ENCODE measurements at places on chromosomes 16 and 17.

- peak; percentile 28 for DNase-seq
These were observed 68.5 kb downstream of the CDC27 start for GRCh38 chr17:47120521-47121095.

GRCh38 chr17:71667661-71668060, 453.2 kb upstream of the SOX9 start:
- no peak for DNase-seq

DNA sequence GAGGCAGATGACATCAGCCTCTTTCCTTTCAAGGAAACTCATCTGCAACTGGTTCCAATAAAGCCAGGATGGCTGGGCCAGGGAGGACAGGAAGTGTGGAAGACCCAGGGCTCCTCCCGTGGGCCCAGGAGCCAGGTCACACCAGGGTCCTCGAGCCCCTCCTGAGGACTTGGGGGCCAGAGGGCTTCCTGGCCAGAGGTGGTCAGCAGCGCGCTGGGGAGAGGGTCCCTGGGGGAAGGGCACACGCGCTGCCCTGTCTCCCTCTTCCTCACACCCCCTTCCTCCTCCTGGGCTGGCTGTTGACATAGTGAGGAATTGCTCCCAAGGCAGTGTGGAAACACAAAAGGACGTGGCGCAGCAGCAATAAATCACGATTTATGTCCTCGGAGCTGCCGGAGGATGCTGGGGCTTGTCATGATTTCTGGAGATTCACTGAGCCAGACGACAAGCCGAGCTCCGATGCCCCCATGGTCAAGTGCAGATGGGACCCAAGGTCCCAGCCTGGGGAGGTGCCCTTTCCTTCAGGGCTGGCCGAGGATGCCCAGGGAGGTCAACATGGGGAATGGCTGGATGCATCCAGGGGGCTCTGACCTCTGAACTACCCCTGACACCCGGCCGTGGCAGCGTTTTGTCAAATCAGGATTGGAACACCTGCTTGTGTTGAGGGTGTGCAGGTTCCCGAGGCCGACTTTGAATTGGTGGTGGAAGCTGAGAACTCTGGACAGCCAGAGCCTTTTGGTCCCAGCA, 152.6 kb downstream of the IRF8 start:
- DNase-seq: no peak

GRCh38 chr17:44932096-44932786, 15.3 kb downstream of the KIF18B start:
- DNase-seq: no peak

- no peak for DNase-seq
These were observed 54.7 kb upstream of the ZNF423 start for GRCh38 chr16:49910541-49911071.

- DNase-seq: no peak
These were observed 222.1 kb downstream of the RBFOX3 start for GRCh38 chr17:79388556-79389295.

DNA sequence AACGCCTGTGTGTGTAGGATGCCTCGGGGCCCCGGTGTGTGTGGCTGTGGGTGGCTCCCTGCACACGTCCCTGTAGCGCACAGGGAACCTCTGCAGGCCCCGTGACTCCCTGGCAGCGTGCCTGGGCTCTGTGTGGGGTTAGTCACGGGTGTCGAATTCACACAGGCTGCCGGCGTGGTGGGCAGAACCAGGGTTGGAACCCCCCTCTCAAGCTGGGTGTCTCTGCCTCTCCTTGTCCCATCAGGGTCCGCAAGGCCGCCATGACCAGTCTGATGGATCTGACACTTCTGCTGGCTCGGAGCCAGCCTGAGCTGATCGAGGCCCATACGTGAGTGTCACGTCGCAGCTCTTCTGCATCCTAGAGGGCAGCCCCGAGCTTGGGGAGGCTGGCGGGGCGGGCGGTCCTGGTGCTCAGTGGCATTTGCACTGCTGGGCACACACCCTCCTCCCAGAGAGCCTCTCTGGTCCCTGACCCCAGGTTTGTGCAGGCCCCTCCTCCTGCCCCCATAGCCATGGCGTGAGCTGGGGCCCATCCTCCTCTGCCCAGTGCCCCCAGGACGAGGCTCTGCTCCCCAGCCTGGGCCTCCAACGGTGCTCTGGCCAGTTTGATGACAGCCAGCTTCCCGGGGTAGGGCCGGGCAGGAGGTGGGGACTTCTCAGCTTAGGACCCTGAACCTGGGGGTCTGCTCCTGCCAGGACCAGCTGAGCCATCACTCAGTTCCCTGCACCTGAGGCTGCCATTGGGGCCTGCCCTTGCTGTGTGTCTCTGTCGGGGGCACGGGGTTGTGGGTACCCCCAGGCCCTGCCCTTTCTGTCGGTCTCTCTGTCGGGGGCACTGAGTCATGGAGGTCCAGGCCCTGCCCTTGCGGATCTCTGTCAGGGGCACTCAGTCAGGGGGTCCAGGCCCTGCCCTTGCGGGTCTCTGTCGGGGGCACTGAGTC, 88.1 kb upstream of the ZNF750 start:
- no peak for DNase-seq

DNA sequence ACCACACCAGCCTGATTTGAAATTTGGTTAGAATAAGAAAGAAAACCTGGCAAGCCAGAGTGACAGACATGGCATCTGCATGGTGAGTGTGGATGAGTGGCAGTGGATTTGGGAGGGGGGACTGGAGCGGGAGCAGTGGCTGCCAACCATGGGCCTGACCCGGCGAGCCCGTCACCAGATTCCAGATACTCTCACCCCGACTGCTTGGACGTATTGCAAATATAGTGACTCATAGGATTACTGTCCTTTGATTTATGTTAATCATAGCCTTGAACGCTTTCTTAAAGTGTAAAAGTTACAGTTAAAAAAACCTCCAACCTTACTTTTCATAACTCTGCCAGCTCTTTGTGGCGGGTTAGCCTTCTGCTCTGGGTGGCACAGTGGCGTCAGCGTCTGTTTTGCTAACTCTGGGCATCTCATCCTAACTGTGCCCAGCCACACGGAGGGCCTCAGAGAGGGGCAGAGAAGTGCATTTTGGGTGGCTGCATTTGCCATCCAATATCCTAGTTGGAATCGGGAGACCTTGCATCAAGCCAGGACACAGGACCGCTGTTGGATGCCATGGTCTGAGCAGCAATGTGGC, 26.8 kb upstream of the FOXK2 start:
- no peak for DNase-seq

DNA sequence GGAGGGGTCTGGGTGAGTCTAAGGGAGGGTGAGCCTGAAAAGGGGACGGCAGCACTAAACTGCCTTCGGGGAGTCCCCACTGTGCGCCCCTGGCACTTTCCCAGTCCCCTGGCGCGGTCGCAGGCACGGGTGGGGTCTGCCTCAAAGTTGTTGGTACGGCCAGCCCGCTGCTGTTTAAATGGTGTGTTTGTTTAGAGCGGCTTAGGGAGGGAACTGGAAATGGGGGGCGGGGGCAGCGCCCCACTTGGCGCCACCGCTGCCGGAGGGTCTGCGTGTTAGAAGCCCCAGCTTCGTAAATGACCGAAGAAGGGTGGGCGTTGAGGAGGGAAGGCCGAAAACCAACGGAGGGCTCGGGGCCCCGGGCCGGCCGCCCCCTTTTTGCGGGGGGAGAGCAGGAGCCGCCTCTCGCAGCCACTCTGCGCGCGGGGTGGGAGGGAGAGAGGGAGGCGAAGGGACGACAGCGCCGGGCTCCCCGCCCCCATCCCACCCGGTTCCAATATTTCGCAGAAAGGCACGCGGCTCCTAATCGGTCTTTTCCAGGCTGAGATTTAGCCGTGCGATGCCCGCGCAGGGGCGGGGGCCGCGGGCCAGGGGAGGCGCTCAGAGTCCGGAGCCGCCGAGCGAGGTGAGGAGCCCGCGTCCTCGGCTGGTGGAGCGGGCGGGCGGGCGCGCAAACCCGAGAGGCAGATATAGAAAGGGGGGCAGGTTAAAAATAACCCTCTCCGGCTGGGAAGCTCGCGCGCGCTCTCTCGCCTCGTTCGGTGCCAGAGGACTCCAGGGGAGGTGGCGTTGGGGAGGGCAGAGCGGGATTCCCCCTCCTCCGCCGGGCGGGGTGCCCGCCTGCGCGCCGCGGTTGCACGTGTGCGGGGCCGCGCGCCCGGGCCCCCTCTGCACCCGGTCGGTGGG, 54.9 kb downstream of the SREBF1 start:
- DNase-seq: no peak

- DNase-seq: no peak
These were observed 23.3 kb upstream of the RASL10B start for GRCh38 chr17:35708149-35708548.

- no peak for DNase-seq
These were observed 76.4 kb upstream of the C17orf78 start for GRCh38 chr17:37299257-37299980.
